Mammary microvascular endothelial cell (primary cell): ENCODE measurements at places on chromosomes 7 and 10. TPM values are rescaled to one million over a fixed set of nuclear protein-coding genes. Genes with fewer than 3 reads are reported as not detected.

GDF2 gene
- not detected in 2 replicates for total RNA-seq

MACC1 gene
- total RNA-seq = not detected in 2 replicates

BAIAP2L1 gene
- total RNA-seq = 2.4 and 4.1 TPM in 2 replicates

CALML5 gene
- total RNA-seq = not detected in 2 replicates

MYOF gene
- 256 and 267 TPM in 2 replicates for total RNA-seq

GIMAP1 gene
- total RNA-seq = 9.4 and 9.5 TPM in 2 replicates

HOXA3 gene
- 11.0 and 11.1 TPM in 2 replicates for total RNA-seq

IL15RA gene
- total RNA-seq = 40.6 and 52.3 TPM in 2 replicates

CYP26C1 gene
- total RNA-seq = 0.30 and 2.5 TPM in 2 replicates

C10orf53 gene
- not detected in 2 replicates for total RNA-seq
